ENCODE measurements at places on chromosomes 4 and X.

GRCh38 chr4:114081783-114082182 is 102.3 kb upstream of the ARSJ start:
- DNase-seq: no peak

- no peak for DNase-seq
These were observed 2.1 kb downstream of the PPP3CA start for GRCh38 chr4:101345271-101345595.

GRCh38 chrX:68895341-68895755 is 66.5 kb downstream of the EFNB1 start:
- DNase-seq: no peak

DNA sequence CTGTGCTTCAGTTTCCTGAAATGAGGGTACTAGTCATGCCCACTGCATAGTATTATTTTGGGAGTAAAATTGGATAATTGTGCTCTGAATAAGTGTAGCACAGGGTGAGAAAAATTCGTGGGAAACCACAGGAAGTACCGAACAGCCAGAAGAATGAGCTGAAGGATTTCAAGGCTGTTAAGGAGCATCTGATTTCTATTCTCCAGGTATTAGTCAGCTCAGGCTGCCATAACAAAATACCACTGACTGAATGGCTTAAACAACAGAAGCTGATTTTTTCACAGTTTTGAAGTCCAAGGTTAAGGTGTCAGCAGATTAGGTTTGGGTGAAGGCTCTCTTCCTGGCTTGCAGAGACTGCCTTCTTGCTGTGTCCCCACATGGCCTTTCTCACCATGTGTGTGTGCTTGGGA is 41.9 kb downstream of the WWC2 start:
- DNase-seq: no peak

GRCh38 chrX:40197071-40197470 is 99.3 kb upstream of the BCOR start:
- DNase-seq: no peak

DNA sequence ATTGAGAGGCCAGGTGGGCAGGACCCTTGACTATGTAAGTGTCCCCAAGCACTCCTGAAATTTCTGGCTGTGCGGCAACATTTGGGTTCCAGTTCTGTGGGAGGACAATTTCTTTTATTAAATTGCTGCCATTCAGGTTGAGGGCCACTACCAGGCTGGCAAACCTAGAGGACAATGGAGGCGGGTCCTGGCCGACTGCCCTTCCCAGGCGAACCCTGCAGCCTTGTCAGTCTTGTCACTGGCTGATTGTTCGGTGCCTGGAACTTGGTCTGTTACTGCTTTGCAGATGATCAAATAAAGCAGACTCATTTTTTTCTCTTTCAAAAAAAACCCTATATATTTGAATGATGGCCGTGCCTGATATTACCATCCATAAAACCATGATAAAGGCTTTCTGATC is 6.6 kb upstream of the TMEM128 start:
- DNase-seq: no peak

DNA sequence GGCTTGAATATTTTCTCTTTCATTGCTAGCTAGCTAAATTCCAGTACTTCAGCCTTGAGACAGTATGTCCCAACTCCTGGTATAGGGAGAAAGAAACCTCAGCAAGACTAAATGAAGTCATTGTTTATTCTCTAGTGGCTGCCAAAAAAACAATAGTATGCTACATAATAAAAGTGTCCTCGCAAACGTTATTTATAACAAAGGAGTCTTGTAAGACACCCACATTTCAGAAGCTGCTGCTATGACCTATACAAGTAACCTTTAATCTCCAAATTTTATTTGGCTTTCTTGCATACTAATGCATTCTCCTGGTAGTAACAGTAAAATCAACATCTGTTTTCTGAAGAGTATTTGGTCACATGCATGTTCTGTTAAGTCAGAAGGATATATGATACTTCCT is 28.8 kb downstream of the NEK1 start:
- no peak for DNase-seq

- DNase-seq: no peak
These were observed 17.2 kb upstream of the HGFAC start for GRCh38 chr4:3424522-3425095.

GRCh38 chr4:139663561-139664138 is 2.0 kb upstream of the MGST2 start:
- no peak for DNase-seq

DNA sequence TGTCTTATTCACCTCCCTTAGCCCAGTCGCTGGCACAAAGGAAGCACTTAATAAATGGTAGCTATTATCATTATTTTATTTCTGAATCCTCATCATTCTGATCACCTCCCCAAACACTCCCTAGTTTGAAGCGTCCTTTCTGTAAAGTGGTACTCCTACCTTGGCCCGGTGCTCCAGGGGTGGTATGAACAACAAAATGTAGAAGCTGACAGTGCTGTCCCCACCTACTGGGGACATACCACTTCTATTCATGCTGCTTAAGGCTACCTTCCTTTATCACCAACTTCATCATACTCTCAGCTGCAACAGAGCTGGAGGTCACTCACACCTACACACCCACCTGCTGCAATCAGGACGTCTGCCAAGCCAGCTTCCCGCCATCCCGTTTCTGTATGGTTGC is 40.8 kb upstream of the APLN start:
- no peak for DNase-seq

GRCh38 chr4:3655485-3655884 is 110.7 kb upstream of the ADRA2C start:
- no peak for DNase-seq

DNA sequence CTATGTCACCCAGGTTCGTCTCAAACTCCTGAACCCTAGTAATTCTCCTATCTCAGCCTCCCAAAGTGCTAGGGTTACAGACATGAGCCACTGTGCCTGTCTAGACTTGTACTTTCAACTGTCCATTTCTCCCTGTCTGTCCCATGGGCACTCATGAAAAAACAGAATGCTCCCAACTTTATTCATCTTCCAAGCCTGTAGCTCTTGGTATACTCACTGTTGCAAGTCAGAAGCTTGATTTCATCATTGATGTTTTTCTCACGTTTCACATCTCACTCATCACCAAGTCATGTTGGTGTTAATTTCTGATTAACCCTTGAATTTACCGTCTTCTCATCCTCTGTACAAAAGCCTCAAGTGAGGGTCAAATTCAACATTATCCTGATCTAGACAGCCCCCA is 7.3 kb upstream of the SRP72 start:
- DNase-seq: no peak

DNA sequence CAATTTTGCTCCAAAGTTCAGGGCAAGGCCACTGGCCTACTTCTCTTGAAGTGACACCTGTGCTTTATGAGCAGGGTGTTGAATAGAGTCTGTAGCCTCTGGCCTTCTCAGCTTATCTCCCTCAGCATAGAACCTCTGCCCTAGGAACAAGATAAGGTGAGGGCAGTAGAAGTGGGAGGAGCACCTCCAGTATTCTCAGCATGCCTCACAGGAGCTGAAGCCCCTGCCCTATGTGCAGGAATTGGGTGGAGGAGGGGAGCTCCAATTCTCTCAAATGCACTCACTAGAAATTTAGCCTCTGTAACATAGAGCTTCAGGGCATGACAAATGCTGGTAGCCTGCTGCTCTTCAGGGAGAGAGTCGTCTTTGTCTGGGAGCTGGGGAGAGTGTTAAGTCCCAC is 479.3 kb downstream of the IL1RAPL1 start:
- DNase-seq: no peak

DNA sequence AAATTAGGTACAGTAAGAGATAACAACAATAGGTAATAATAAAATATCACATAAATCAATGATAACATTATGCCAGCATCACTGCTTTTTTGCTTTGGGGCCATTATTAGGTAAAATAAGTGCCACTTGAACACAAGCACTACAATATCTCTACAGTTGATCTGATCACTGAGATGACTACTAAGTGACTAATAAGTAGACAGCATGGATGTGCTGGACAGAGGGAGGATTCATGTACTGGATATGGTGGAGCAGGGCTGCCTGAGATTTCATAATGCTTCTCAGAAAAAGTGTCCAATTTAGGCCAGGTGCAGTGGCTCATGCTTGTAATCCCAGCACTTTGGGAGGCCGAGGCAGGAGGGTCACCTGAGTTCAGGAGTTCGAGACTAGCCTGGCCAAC is 137.8 kb upstream of the IL1RAPL2 start:
- DNase-seq: no peak

DNA sequence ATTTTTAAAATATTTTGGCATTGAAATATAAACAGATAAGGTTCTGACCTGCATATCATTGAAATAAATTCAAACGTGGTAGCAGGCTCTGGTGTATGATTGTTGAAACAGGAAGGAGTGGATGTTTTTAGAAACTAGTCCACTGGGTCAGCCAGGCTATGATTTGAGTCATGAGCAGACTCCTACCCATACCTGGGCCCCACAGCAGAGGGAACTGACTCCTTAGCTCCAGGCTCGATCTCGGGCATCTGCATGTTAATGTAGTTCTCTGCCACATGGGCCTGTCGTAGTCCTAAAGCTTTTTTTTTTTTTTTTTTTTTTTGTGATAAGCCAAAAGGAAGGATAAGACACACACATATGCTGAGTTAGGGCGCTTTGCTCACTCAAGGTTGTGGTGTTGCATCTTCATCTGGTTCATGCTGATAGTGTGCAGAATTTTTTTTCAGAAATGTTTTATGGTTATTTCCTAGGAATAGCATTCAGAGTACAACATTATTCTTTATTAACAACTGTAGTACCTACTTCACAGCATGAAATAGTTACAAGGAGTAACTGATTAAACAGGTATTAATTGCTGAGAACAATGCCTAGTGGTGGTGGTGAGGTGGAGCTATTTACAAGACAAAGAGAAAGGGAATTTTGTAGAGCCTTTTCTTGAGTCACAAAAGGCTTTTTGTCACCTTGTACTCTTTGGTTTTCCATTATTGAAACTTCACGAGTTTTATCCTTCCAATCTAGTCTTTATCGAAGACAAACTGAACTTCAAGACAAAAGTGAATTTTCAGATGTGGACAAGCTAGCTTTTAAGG is 27.3 kb downstream of the OFD1 start:
- no peak for DNase-seq

GRCh38 chr4:107939307-107939706 is 8.0 kb downstream of the CYP2U1 start:
- DNase-seq: no peak

DNA sequence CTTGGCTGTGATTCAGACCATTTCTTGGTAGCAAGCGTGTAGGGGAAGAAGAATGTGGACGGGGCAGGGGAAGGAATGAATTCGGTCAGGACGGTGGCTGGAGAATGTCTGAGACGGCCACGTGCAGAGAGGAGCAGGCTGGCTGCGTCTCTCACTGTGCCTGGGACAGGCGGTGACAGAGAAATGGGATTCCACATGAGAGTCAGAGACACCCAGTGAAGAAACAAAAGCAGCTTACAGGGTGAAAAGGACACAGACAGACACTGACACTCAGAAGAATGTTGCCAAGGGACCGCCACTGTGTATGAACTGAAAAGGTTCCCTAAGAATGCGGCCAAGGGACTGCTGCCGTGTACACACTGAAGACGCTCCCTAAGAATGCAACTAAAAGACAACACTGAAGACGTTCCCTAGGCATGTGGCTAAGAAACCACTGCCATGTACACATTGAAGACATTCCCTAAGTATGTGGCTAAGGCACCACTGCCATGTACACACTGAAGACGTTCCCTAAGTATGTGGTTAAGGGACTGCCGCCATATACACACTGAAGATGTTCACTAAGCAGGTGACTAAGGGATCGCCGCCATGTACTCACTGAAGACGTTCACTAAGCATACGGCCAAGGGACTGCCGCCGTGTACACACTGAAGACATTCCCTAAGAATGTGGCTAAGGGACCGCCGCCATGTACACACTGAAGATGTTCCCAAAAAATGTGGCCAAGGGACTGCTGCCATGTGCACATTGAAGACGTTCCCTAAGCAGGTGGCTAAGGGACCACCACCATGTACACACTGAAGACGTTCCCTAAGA is 49.1 kb downstream of the DHRSX start:
- DNase-seq: no peak

- no peak for DNase-seq
These were observed 163.0 kb upstream of the TET2 start for GRCh38 chr4:104983615-104984179.

DNA sequence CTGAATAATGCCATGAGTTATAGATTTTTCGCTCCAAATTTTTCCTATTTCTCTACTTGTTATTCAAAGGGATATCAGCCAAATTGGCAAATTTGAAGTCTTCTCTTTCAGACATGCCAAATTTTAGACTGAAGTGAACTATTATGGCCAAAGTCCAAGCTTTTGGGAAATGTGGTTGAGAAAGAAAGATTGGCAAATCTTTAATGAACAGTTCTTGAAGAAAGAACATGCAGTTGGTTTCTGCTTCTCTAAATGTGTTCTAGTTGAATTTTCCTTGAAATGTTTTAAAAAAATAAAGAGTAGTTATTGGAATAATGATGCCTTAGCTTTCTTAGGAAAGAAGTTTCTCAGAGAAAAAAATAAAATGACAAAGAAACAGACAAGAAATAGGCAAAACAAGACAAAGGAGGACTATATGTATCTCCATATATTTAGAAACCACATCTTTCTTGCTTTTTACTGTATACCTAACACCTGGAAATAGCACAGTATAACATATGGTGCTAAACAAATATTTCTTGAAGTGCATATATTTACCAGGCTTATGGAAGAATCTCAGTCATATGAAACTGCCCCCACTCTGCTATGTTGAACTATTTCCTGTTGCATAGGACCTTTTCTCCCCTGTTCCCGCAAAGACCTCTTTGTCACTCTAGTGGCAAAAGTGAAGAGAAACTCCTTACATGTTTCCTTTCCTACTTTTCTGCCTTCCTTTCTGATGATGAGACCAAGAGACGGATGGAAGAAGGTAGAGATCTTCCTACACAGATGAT is 250.0 kb downstream of the ARHGAP24 start:
- no peak for DNase-seq

DNA sequence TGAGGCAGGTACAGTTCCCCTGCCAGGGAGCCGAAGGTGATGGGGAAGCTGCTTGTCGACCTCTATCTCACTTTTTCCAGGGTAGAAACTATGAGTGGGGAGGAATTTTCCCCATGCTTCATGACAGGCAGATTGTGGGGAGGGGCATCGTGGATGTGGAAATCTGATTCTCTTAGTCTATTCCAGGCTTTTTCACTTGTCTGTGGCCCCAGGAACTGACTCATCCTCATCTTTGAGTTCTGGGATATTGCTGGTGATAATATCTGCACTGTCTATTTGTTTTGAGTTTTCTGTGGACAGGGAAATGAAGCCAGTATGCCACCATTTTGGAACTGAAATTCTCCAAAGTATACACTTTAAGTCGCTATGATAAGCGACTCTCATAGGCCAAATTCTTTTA is 7.6 kb upstream of the TLR2 start:
- no peak for DNase-seq

DNA sequence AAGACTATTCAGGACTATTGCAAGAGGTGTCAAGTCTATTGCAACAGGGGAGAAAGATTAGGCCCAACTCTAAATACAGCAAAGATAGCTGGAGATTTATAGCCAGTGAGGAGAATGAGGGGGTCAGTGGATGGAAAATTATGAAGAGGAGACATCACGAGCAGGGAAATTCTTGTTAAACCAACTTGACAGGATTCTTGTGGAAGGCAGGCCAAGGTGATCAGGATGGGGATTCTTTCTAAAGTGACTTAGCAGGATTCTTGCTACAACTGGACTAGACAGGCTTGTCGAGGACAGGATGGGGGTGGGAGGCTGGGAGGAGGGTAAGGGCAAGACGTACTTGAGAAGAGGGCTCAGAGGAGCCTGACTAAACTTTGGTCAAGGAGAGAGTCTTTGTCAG is 89.0 kb downstream of the PHEX start:
- no peak for DNase-seq

GRCh38 chr4:818106-818921 is 7.6 kb downstream of the CPLX1 start:
- DNase-seq: no peak

Data from effector CD8-positive, alpha-beta T cell (primary cell).